ENCODE measurements at places on chromosomes 3 and 15.

- DNase-seq, result no peak
Measured at GRCh38 chr3:152193673-152194267, 75.0 kb upstream of the MBNL1 start.

DNA sequence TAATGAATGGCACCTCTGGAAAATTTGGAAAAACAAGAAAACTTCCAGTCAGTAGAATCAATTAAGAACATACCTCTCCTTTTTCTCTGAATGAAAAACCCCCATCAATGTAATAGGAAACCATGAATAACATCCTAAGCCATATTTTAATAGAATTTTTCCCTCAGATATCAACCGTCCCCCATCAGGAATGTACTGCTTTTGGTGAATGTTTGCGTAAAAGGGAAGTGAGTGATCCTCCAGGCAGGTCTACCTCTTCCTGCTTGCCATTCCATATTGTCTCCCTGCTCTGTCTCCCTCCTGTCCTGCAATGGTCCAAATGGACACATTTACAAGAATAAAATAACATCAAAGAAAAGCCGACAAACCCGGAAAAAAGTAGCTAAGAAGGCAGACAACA lies 30.8 kb downstream of the LAMP3 start:
- no peak for DNase-seq

GRCh38 chr15:70955151-70955550 lies 62.5 kb downstream of the LRRC49 start:
- DNase-seq, result no peak

GRCh38 chr3:11907667-11908660 lies 61.3 kb upstream of the TAMM41 start:
- DNase-seq, result no peak

DNA sequence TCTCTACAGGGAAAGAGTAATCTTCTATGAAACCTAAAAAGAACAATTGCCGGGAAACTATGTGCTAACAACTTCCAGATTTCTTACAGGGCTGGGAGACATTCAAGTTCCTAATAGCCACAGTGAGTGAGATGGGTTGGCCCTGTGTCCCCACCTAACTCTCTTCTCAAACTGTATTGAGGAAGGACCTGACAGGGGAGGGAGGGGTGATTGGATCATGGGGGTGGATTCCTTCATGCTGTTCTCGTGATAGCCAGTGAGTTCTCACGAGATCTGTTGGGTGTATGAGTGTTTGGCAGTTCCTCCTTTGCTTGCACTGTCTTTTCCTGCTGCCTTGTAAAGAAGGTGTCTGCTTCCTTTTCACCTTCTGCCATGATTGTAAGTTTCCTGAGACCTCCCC lies 958.7 kb downstream of the AGBL1 start:
- no peak for DNase-seq

DNA sequence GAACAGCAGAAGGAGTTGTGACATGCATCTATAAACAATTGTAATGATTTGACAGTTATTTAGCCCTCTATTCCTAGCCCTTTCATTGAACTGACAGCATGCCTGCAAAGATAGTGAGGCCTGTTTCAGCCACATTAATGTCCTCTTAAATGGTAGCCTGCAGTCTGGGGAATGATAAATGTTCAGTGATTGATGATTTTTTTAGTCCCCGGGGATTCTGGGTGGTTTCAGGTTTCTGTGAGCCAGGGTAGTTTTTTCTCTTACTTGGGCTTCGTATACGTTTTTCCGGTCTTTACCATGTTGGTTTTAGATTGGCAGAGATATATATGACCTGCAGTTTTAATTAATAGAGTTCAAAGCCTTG lies 172.0 kb downstream of the TCF12 start:
- no peak for DNase-seq

- no peak for DNase-seq
Measured at GRCh38 chr3:193962986-193963685, 172.8 kb upstream of the HES1 start.

GRCh38 chr15:96893159-96893906 lies 562.8 kb downstream of the NR2F2 start:
- no peak for DNase-seq

DNA sequence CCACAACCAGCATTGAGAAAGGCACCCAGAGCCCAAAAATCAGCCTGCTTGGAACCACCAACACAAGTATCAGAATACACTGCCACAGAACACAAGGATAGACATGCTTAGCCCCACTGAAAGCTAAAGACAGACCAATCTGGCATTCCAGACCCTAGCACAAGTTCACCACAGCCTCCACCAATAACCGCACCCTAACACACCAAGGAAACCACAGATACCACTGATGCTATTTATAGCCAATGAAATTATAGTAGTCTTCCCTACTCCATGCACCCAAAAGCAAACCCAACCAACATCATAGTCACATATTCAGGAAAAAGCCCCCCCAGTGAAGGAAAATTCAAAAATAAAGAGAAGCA lies 83.9 kb upstream of the STT3B start:
- DNase-seq, result no peak

DNA sequence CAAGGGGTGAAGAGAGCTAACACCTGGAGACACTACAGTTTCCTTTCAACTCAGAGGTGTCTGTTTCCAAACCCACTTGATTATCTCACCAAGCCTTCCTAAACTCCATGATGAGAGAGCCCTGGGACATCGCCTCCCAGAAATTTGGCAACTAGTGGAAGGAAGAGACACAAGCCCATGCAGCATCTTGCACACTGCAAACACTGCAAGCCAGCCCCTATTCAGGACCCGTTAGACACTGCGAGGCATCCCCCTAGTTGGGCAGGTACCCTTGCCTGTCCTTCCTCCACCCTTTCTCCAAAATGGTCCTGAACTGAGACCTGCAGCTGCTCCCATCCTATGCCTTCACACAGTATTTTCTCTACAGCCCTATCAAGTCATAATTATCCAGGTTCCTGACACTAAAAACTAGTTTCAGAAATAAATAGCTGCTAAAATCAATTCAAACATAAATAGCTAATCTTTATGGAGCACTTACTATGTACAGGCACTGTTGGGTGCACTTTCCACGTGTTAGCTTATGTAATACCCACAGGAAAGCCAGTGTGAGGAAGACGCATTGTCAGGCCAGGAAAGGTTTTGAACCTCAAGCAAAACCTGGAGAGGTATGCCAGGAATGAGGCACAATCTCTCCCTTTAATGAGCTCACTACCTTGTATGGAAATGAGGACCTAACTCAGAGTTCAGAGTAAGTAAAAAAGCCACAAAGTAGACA lies 2.8 kb downstream of the MAGI1 start:
- DNase-seq, result no peak

DNA sequence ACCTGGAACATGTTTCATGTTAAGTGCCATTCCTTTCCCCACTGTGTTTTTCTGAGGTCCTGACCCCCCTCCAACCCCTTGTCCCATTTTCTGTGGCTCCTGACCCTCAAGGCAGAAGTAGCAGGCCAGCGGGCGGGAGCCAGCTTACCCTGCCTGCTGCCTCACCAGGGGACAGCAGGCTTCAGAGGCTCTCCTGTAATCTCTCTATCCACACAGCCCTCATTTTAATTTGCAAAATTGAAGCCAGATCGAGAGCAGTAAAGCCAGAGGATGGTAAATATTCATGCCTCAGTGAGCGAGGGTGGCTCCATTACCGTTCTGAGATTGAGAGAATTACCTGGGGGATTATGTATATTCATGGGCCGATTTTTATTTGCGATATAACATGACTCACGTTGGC lies 147.6 kb downstream of the DNAJB8 start:
- no peak for DNase-seq

GRCh38 chr15:66783314-66783713 lies 81.3 kb downstream of the SMAD6 start:
- DNase-seq, result no peak

DNA sequence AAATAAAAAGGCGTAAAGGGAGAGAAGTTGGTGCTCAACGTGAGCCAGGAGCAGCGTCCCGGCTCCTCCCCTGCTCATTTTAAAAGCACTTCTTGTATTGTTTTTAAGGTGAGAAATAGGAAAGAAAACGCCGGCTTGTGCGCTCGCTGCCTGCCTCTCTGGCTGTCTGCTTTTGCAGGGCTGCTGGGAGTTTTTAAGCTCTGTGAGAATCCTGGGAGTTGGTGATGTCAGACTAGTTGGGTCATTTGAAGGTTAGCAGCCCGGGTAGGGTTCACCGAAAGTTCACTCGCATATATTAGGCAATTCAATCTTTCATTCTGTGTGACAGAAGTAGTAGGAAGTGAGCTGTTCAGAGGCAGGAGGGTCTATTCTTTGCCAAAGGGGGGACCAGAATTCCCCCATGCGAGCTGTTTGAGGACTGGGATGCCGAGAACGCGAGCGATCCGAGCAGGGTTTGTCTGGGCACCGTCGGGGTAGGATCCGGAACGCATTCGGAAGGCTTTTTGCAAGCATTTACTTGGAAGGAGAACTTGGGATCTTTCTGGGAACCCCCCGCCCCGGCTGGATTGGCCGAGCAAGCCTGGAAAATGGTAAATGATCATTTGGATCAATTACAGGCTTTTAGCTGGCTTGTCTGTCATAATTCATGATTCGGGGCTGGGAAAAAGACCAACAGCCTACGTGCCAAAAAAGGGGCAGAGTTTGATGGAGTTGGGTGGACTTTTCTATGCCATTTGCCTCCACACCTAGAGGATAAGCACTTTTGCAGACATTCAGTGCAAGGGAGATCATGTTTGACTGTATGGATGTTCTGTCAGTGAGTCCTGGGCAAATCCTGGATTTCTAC lies at the start of gene RARB:
Gene RARB (plus strand): TSS at position 322 of the 847 bp plus-strand sequence. CDS start 469 bp downstream, at position 791.
- no peak for DNase-seq

DNA sequence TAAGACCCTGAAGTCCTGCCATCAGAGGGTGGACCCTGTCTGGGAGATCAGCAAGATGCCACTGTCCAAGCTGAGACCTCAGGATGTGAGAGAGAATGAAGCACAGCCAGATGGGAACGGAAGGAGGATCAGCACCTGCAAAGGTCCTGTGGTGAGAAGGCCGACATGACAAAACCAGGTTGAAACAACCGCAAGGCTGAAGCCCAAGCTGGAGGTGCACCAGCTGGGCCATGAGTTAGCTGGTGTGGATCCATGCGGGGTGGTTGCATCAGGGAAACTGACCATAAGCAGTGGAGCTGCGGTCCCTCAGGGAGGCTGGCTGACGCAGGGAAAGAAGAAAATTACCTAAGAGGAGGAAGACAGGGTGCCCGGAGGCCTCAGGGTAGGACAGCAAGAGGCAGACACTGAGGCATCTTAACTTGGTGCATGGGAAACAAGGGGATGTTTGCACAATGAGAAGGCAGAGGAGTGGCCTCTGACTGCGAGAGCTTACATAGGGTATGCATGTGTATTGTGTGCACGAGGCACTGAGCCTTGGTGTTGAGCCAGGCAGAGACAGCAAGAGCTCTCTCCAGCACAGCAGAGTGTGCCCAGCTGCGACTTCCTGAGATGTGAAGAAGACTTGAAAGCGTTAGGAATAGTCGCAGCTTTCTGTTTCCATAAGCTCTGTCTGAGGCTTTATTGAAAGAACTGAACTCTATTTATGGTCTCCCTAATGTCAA lies 497.7 kb downstream of the OCA2 start:
- no peak for DNase-seq

- no peak for DNase-seq
Measured at GRCh38 chr3:117278424-117279190, 569.0 kb downstream of the TUSC7 start.

DNA sequence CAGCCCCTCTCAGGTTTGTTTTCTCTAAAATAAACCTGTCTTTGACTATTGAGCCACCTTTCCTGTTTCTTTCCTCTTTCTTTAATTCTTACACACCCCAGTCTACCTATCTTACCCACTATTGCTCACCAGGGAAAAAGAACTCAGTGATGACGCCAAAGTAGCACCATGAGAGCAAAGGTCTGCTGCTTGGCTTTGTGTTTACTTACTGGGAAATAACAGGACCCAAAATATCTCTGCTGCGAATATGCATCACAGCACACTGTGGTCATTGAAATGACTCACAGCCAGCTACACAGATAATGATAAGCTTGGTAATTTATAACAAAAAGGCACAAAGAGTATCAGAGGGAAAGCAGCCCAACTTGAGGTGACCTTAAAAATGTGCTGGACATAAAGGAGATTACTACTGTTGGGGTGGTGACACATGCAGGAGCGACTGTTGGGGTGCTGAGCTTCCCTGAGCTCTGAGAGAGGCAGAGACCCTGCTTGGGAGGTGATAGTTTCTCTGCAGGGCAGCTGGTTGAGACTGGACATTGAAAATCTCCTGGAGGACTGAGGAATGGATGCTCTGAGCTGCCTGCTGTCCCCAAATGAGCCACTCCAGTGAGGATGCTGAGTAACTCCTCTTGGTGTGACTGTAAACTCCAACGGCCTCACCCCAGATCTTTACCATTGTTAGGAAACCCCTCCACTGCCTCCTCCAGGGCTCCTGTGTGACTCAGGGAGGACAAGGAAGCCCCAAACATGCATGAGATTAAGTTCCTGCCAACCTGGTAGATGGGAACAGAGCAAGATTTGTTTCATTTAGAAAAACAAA lies 14.5 kb downstream of the EFCAB12 start:
- DNase-seq, result no peak

DNA sequence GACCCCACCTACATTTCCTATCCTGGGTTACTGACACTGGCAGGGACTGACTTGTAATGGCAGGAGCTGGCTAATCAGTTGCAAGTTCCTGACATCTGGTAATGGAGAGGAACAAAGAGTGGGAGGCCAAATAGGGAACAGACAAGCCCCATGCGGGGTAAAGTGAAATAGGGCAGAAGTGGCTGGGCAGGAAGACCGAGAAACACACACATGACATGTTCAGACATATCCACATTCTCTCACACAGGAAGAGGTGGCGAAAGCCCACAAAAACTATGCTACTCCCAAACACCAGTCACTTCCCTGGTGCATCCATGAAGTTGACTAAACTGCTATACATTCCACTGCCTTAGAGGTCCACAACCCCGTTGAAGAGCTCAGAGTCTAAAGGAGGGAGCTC lies 394.1 kb upstream of the TBL1XR1 start:
- DNase-seq, result no peak

DNA sequence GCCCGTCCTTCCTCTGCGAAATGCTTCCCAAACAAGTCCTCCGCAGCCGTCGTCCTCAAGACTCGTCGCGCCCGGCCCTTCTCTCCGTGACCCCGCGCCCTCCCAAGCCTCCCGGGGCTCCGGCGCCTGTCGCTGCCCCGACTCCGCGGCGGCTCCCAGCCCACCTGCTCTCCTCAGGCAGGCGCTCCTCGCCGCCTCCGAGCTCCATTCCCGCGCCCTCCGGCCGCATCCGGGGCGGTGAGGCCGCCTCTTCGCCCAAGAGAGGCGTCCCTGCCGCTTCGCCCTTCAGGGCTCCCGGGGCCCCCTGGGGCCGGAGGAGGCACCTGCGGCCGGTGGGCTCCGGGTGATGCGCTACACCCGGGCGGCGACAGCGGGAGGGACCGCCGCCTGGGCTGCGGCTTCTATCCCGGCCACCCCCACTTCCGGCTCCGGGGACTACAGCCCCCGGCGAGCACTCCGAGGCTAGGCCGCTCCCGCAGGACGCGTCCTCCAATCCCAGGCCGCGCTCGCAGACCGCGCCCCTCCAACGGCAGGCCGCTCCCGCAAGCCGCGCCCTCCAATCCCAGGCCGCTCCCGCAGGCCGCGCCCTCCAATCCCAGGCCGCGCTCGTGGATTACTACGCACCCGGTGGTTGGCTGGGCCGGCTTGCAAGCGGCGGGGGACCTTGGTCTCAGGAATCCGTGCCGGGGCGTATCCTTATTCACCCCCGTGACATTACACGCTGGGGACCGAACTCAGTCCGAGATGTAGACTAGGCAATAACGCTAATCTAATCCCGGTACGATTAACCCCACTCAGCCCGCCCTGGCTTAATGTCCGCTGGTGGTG lies at the start of gene RUBCN:
Gene RUBCN (minus strand): TSS at position 414 of the 828 bp plus-strand sequence. CDS start 185 bp downstream, at position 229.
- peak; percentile 87 for DNase-seq

GRCh38 chr3:13433912-13434311 lies 13.8 kb upstream of the NUP210 start:
- no peak for DNase-seq
